ENCODE measurements at places on chromosomes 2 and 18.
A peak's percentile ranks its signal among the peaks of the same experiment; 100 is the strongest.

GRCh38 chr18:78973357-78974083, 6.1 kb upstream of the SALL3 start:
- DNase-seq: no peak

DNA sequence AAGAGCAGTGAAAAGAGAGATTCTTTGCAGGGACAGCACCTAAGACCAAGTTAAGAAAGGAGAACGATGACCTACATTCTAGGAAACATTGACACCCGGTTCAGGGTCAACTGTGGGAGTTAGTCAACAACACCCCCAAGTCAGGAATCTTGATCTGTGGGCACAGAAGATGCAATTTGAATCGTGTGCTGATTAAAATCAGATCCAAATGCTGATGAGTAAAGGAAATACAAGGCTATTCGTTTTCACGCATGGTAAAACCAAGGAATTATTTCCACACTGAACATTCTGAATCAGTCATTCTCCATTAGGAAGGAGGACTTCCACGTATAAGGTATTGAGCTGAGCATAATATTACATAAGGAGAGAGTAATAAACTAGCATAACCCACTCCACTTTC, 124.2 kb downstream of the COPS8 start:
- DNase-seq: no peak

DNA sequence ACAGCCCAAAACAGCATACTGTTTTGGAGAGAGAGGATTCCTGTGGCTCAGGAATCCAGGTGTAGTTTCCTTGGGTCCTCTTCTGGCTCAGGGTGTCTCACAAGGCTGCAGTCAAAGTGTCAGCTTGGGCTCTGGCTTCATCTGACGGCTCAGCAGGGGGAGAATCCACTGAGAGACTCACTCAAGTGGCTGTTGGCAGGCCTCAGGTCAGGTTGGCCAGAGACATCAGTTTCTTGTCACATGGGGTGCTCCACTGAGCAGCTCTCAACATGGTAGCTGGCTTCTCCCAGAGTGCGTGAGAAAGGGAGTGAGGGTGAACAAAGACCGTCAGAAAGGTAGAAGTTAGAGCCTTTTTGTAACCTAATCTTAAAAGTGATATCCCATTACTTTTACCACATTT, 168.4 kb downstream of the SOCS6 start:
- DNase-seq: no peak

DNA sequence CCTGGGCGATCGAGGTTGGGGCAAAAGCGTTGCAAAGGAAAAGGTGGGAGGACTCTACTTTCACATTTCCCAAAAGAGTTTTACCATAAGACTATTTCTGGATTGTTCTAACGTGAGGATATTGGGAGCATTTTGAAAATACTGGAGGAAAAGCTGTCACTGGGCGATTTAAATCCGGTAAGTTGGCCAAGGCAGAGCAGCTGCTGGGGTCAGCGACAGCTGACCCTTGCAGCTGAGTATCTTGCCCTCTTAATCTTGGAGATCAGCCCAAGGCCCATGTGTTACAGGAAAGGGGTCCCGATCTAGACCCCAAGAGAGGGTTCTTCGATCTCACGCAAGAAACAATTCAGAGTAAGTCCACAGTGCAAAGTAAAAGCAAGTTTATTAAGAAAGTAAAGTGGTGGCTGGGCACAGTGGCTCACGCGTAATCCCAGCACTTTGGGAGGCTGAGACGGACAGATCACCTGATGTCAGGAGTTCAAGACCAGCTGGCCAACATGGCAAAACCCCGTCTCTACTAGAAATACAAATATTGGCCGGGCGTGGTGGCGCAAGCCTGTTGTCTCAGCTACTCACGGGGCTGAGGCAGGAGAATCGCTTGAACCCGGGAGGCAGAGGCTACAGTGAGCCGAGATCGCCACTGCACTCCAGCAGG, 964 bp upstream of the ST3GAL5 start:
- DNase-seq: no peak

- no peak for DNase-seq
Observed at GRCh38 chr18:39453882-39454281, 1888.3 kb upstream of the CELF4 start.

DNA sequence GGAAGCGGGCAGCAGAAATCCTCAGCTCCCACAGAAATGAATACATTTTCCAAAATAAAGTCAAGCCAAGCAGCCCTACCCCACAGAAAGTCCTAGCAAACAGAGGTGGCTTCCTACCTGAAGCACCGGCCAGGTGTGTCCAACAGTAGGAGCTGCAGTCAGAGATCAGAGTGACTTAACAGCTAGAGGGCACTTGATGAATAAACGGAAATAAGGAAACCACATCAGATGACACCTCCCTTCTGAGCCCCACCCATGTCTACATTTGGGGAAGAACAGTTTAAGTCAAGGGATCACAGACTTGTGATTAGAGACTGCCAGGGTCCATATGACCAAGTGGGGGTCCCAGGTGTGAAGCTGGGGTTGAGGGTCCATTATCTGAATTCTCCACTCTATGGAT, at the start of gene CXCR1:
Gene CXCR1, minus strand, starts transcription at position 172 of the 400 bp plus-strand sequence. CDS start 1,751 bp downstream, outside the sequence.
- DNase-seq: peak; percentile 80

DNA sequence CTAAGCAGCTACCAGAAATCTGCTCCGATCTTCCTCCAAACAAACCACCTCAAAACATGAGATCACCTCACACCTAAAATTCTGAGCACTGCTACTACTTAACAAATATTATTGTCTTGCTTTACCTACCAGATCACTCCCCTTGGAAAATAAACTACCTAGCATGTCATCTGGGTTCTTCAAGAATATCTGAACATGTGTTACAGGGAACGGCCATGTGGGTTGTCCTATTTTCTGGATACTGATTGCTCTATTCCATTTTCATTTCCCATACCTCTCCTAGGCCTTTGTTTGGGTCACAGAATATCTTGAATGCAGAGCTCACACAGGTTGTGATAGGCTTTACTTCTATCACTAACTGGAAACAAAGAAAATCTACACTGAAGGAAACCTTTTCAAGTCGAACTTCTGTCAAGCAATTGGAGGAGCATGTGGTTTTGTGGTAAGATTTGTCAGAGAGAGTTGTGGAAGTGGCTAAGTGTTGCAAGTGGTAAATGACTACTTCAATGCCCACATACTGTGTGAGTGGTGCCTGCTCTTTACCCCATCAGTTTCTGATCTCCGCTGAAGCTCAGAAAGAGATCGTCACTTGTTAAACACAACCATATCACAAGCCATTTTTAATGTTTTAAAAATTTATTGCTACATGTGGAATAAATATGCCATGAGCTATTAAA, 739.1 kb upstream of the ZEB2 start:
- peak; percentile 91 for DNase-seq

GRCh38 chr18:41602034-41602433, 353.0 kb upstream of the PIK3C3 start:
- DNase-seq: no peak

DNA sequence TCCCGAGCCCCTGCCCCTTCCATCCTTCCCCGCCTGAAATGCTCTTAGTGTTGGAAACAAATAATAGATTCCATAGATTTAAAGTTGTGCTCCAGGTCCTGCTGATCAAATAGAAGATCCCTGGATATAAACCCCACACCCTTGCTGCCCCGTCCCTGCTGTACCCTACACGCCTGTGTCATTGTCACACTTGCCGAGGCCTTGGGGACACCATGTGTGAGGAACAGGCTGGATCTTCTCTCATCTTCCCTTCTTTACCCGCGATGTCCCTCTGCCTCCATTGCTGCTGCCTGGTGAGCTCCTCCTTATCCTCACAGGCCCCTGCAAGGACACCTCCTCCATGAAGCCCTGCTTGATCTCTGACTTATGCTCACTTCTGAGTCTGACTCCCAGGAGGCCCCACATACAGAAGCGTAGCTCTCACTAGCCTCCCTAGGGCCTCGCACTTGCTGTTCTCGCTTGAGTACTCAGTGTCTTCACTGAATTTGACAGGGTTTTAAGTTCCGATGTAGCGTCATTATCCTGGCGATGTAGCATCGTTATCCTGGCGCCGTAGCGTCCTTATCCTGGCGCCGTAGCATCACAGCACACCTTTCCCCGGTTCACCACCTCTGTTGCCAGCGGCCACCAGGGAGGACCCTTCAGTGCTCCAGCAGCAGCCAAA, 221.9 kb downstream of the NDUFA10 start:
- no peak for DNase-seq

DNA sequence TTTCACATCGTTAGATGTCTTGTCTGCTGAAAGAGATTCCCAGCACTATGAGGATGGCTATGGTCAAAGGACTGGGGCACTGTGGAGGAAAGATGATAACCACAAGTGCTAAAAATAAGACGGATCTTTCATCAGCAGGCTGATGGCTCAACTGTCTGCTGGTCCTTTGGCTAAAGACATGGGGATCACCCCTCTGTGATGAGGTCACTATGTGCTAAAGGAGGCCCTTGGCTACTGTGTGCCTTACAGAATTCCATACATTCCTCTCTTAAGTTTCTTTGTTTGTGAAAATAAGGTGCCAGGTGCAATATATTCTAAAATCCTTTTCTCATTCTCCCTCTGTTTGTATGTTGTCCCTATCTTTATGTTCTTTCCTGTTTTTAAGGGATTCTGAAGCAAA, 39.7 kb upstream of the LYPD6 start:
- no peak for DNase-seq

DNA sequence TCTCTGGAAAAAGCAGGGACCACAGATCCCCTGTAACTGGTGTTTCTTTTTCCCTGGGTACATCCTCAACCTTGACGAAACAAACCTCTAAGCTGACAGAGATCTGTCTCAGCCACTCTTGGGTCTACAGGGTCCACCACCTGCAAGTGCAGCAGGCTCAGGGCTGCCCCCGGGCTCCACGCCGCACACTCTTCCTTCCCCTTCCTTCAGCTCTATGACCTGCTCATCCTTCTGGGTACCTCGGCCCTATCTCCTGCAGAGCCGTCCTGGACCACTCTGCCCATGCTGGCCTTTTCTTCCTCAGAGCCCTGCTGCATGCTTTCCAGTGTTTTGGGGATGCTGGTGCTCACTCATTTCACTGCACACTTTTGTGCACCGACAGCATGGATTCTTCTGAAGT, 27.5 kb downstream of the TUBB6 start:
- DNase-seq: no peak

DNA sequence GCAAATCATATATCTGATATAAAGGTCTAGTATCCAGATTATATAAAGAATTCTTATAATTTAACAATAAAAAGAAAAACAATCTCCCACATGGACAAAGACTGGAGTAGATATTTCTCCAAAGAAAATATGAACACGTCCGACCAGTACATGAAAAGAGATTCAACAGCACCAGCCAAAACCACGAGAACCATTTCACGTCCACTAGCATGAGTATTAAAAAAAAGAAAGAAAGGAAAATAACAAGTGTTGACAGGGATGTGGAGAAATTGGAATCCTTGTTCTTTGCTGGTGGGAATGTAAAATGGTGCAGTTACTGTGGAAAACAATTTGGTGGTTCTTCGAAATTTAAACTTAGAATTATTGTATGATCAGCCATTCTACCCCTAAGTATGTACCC, 432.7 kb upstream of the TRIB2 start:
- DNase-seq: no peak

DNA sequence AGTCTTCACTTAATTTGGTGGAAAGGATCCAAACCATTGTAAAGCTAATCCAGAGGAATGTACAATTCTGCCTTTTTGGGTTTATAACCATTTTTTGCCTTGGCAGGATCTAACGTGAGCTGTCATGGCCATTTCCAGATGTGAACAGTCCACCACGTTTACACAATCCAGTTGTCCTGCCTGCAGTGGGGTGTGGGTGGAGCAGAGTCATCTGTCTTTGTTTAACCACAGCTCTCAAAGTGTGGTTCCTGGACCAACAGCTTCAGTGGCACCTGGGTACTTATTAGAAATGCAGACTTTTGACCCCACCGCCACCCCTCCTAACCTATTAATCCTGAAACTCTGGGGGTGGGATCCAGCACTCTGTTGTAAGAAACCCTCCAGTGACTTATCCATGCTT, 35.9 kb downstream of the FHOD3 start:
- no peak for DNase-seq

GRCh38 chr2:156489195-156489594, 53.0 kb downstream of the GPD2 start:
- DNase-seq: no peak

DNA sequence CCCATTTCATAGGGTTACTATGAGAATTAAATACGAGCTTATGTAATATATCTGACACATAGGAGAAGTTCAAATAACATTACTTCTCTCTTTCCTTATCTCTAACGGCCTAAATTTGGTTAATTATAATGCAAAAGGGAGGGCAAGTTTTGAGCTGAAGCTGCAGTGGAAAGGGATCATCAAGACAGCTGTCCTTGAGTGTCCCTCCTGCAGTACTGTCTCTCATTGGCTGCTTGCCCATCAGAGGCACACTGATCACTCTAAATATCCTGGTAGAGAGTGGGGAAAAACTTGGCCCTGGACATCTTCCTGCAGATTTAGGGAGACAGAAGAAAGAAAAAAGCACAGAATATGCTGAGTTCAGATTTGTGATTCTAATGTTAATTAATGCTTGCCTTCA, 186.0 kb downstream of the CAMKMT start:
- DNase-seq: no peak

GRCh38 chr2:222752746-222753145, 81.3 kb downstream of the MOGAT1 start:
- no peak for DNase-seq

DNA sequence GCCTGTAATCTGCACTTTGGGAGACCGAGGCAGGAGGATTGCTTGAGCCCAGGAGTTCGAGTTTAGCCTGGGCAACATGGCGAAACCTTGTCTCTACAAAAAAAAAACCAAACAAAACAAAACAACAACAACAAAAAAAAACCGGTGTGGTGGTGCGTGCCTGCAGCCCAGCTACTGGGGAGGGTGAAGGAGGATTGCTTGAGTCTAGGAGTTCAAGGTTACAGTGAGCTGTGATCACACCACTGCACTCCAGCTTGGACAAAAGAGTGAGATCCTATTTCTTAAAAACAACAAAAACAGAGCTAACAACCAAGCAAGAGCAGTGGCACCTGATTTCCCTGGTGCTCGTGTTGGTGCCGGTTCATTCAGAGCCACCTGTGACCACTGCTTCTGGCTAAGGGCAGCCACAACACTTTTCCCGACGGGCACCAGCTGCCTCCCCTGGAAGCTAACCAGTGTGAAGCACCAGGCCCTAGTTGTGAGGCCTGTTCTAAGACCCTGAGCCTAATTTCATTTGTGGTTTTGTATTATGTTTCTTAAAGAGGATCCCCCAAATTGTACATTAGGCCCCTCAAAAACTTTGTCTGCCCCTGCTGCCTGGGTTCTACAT, 1.3 kb downstream of the AOX1 start:
- no peak for DNase-seq
